ENCODE measurements at places on chromosomes 7 and 10.

- no peak for DNase-seq
These were observed 61.8 kb upstream of the LRRN3 start for GRCh38 chr7:111029141-111029572.

DNA sequence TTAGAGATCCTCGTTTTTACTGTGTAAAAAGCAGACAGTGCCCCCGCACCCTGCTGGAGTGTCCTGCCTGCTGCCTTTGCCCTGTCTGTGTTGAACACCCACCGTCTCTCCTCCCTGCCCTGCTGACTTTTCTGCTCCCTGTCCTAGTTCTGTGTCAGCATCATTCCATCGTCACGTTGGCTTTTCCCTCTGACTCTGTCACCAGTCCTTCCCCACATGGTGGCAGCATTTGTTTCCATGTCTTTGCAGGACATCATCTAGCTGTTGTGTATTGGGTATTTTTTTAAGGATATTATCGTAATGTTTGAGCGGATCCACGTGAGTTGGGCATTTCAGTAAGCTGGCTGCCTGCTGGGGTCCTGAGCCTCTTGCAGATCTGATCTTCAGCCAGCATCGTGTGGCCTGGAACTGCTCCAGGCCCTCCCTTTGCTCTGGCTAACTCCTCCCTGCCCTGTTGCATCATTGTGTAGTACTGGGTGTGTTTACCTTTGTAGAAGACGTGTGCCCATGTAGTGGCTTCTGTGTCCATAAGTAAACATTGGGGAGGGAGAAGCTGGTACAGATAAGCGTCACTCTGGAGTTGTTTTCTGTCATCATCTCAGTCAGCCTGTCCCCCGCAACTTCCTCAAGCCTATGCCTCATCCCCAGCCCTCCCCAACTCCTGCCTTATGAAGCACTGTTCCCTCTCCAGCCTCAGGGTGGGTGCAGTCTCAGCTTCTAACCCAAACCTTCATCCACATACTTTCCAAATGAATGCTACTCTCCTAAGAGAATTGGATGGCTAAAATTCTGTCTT, 44.3 kb downstream of the TRRAP start:
- no peak for DNase-seq

DNA sequence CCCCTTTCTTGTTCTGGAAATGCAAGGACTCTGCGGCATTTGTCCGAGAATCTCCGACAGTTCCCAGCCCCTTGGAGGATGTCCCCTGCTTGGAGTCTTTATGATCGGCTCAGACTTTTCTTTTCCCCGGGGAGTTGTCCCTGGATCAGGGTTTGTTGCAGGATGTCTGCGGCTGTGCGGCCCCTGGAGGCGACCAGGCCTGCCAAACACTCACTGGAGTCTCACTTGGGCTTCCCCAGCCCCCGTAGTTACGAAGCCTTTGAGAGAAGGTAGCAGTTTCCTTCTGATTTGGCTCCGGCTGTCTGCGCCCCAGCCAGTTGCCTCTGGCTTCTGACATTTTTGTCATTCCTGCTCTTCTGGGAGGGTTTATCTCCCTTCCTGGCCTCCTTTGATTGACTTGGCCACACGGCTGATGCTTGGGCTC, 16.1 kb downstream of the COL26A1 start:
- no peak for DNase-seq

DNA sequence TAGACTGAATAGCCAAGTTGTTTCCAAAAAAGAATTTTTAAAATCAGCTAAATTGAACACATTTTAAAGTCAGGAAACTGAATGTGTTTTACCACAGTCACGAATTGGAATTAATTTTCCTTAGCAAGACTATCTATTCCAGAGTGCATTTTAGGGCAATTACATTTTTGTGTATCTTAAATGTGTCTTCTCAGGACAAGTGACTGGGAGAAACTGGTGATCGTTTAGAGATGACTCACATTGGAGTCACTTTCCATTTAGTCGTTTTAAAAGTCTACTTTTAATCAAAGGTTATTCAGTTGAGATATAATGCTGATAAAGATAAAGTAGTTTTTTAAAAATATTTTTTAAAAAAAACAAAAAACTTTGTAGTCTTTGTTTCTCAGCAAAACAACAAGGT, 191.7 kb upstream of the SLC26A5 start:
- DNase-seq = no peak

GRCh38 chr7:30170476-30171205, 35.9 kb downstream of the MTURN start:
- no peak for DNase-seq

DNA sequence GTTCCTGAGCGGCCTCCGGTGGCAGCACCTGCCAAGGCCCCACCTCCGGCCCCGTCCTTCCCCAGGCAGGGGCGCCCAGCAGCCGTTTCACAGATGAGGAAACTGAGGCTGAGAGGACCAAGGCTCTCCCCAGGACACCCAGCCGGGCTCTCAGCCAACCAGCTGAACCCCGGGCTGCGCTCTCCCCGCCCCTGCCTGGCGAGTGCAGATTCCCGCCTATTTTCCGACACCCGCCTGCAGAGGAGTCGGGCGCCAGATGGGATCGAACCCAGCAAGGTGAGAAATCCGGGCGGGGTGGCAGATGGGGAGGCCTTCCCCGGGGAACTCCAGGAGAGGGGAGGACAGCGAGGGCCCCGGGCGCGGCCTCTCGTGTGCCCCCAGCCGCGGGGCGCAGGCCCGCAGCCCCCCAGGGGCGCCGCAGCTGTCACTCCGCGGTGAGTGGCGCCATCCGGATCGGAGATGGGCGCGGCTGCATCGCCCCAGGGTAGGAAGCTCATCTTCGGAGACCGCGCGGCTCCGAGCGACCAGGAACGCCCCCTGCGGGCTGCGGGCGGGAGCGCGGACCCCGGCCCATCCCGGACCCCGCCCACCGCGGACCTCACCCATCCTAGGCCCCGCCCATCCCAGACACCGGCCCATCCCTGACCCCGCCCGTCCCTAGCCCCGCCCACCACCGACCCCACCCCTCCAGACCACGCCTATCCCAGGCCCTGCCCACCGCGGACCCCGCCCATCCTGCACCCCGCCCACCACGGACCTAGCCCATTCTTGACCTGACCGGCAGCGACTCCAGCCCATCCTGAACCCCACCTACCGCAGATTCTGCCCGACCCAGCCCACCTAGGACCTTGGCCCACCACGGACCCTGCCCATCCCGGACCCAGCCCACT, 90.3 kb downstream of the MICALL2 start:
- no peak for DNase-seq

- DNase-seq = no peak
These were observed 368.2 kb downstream of the CCSER2 start for GRCh38 chr10:84696610-84697009.

- DNase-seq = no peak
These were observed 44.2 kb upstream of the DPYSL4 start for GRCh38 chr10:132142396-132143161.

DNA sequence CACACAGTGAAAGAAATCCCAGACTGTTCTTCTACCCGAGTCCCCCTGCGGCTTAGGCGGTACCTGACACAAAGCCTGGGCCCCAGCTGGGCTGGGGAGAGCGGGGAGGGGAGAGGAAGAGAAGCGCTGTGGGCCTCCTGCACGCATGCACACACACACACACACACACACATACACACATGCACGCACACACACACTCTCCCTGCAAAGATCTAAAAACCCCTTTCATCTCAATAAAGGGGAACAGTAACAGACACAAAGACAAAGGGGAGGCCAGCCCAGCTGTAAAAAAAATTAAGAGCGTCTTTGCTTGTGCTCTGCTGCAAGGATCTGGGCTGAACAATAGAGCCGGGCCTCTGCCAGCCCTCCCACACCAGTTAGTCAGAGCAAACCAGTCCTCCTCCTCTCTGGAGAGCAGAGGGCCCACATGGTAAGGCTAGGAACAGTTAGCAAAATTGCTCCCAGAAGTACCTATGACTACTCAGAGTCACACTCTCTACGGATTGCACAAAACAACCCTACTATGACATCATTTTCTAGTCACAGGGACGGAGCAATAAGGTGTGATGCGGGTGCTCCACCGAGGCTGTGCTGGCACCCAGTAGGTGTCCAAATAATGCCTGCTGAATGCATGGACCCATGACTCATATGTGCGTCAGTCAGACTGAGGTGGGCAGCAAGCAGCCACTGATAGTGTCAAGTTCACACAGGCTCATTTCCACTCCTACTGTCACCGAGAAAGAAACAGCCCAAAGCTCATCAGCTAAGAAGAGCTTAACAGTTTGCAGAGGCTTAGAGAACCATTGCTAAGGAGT, 9.2 kb downstream of the ITPRIP start:
- DNase-seq = peak; percentile 6

- no peak for DNase-seq
These were observed 716 bp downstream of the OGA start for GRCh38 chr10:101817337-101818118.

DNA sequence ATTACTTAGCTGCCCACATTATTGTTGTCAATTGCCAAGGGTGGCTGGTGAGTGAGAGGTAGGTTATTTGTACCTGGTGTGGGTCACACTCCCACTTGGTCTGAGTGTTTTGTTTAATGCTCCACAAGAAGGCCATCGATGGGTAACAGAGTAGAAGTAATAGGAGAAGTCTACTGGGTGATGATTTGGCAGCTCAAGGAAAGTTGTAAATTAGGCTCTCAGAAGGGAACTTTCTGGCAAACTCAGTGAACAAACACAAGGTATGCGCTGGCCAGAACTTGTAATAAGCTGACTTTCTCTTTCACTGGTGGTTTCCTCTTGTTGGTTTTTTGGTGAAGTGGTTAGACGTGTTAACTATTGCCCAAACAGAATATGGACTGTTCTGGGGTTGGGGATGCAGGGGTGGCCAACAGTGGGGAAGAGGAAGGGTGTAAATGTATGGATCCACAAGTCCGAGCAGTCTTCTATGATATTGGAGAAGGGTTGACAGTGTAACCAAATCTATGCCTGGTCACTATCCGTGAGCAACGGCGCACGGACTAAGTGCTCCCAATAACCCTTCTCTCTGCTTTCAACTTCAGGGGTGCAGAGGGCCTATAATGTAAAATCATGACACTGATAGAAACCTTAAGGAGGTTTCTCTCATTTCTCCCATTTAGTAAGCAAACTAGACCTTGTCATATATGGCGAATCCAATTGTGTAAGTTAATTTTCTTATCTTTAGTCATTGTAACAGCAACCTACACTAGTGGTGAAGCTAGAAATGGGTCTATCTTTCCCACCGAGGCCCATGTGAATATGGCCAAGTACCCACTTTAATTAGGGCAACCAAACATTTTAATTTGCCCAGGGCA, 212.8 kb downstream of the PTEN start:
- DNase-seq = no peak

DNA sequence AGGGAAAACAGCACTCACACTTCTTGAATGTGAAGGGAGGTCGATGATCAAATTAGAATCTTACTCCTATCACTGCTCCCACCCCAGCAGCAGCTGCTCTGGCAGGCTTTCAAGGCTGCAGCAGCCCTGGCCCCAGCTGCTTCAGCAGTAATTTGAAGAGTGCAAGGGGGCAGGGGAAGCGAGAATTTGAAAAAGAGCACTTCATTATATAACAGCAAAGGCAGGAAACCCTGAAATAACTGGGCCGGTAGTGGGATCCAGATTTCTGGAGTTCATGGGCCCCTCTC, 44.9 kb downstream of the MYPN start:
- DNase-seq = no peak
